ENCODE measurements at places on chromosomes 1 and 21.

- peak; percentile 55 for DNase-seq
Observed at GRCh38 chr1:151267760-151268159, 13.2 kb downstream of the PSMD4 start.

- peak; percentile 100 for DNase-seq
Observed at GRCh38 chr1:159881622-159882526, 18.1 kb downstream of the CFAP45 start.

GRCh38 chr1:112954017-112954650 lies 1.9 kb downstream of the SLC16A1 start:
- DNase-seq = no peak

GRCh38 chr1:207815913-207816291 lies 64.0 kb downstream of the CD46 start:
- peak; percentile 90 for DNase-seq

GRCh38 chr1:33329600-33330305 lies 8.9 kb upstream of the A3GALT2 start:
- no peak for DNase-seq

DNA sequence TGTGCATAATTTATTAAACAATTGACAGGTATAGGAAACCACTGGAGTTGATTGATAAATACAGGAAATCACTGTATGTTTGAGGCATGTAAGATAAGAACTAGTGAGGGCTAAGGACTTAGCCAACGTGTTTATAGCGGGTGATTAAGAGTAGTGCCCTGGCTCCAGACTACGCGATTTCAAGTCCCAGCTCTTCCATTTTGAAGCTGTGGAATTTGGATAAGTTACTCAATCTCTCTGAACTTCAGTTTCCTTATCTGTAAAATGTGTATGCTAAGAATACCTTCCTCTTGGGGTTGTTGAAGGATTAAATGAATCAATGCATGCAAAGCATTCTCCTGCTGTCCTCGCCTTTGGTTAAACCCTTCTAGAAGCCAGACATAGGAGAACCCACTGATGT lies 143.3 kb upstream of the GJB5 start:
- no peak for DNase-seq

DNA sequence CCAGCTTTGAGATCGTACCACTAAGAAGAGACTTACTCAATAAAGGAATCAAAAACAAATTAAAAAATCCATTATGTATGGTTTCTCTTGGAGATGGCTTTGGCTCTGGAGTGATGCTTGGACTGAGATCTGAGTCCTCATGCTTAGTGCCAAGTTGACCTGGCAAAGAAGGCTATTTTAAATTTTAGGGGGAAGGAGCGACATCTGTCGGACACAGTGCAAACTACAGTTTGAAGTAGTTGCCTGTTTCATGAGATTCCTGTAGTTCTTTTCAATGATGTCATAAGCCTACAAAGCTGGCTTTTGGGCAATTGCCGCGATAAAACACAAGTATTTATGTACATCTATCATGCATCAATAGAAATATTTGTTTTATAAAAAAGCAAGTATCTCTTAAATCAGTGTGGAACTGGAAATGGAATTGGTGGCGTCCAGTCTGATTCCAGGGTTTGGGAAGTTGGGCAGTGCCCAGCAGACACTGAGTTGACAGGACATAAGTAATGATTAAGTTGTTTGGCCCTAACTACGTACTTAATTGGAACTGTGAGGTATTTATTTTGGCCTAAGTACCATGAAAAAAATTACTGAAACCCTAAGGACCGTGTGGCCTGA lies 50.0 kb downstream of the TBCE start:
- DNase-seq = peak; percentile 77

DNA sequence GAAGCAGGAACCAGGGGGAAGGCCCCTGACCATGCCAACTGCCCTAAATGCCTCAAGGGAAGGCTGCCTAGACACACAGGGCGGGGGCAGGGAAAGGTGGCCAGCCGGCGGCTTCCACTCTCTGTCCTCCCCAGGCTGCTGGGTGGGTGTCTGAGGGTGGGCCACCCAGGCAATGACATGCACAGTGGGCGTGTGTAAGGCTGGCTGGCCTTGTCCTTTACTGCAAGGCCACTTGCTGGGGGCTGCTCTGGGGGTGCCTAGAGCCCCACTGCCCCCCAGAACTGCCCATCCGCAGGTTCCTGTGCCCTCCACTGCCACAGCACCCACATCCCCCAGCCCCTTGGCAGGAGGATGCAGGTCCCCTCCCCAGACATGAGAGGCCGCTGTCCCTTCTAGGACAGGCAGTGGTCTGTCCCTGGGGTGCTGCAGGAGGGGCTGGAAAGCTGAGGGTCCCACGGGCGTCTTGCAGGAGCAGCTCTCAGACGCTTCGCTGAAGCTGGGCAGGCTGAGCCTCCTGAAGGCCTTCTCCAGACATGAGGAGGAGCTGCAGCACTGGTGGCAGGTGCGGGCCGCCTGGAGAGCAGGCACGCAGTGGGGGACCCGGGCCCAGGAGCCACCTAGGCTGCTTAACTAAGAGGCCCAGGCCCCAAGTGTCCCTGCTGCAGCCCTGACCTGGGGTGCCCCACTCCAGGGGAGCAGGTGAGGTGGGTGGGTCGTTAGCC lies 10.1 kb downstream of the CCDC27 start:
- DNase-seq = no peak

GRCh38 chr1:77040826-77041225 lies 173.5 kb downstream of the ST6GALNAC5 start:
- DNase-seq = no peak

Data from kidney tubule cell (primary cell).